ENCODE measurements at places on chromosomes 1 and 21.

DNA sequence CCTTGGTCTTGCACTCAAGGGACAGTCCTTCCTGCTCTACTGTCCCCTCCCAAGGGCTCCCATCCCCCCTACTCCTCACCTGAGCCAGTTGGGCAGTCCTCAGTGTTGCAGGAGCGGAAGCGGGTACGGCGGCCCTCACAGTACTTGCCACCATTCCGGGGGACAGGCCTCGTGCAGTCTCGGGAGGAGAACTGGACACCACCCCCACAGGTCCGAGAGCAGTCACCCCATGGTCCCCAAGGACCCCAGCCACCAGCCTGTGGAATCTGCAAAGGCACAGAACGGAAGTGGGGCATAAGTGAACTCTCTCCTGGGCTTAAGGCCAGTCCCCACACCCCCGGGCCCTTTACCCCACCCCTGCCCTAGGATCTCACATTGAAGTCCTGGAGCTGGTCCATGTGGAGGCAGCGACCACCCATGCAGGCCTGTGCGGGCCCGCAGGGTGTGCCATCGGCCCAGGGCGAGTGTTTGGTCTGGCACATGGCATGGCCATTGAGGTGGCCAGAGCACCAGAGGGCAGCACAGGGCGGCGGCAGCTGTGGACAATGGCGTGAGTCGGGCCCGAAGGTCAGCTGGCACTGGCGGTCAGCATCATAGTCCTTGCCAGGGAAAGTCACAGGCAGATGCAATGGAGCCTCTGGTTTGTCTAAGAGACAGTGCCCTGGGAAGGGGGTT is 5.2 kb downstream of the ADAMTS4 start:
- no peak for DNase-seq

DNA sequence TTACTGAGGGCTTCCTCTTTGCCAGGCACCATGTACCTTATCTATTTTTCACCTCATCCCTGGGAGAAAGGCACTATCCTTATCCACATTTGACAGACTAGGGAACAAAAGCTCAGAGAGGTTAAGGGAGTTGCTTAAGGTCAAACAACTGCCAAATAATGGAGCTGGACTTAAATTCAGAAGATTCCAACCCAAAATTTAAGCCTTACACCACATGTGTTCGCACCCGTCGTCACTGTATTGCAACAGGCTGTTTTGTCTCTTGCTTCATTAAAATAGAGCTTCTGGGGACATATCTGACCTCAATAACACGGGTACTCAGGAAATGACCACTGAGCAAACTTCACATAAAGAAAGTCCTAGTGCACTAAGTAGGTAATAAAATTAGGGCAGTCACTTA is 62.0 kb downstream of the TRABD2B start:
- DNase-seq: no peak

DNA sequence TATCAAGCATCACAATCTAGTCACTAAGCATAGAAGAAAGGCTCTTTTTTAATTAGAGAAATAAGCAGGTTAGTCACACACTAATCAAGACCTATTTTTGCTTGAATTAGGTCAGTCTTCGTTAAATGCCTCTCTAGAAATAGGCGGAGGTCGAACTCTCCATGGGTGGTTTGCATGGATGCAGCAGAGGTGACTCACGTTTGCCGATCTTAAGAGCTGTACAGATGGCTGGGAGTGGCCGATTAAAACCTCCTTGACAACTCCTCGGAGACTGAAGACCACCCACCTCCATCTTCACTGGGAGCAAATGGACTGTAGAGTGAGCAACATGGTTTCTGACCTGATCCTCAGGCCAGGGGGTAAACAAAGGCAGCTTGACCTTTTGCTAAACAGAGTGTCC is 249.3 kb downstream of the ZNF648 start:
- DNase-seq: no peak

DNA sequence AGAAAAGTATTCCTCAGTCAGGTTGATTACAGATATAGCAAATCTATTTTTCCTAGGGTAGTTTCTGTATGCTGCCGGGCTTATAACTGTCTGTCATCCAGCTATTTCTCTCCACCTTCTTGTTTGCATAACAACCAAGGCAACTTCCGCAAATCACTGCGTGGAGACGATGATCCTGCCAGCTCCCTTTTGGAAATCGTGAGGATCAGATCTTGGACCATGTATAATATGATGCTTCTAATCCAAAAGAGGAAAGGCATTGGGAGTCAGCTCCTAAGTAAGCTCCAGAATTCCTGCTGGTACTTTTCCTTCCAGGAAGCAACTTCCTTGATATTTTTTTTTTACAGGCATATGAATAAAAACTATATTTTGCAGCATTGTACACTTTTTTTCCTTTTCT is 445 bp upstream of the RGS4 start:
- no peak for DNase-seq

GRCh38 chr1:87794788-87795614 is 466.3 kb downstream of the LMO4 start:
- DNase-seq: no peak

GRCh38 chr1:244080343-244080929 is 29.4 kb downstream of the ZBTB18 start:
- DNase-seq: no peak

- no peak for DNase-seq
Measured at GRCh38 chr1:112906150-112906698, 49.8 kb downstream of the SLC16A1 start.

- DNase-seq: no peak
Measured at GRCh38 chr1:19360016-19360415, 47.9 kb downstream of the SLC66A1 start.

DNA sequence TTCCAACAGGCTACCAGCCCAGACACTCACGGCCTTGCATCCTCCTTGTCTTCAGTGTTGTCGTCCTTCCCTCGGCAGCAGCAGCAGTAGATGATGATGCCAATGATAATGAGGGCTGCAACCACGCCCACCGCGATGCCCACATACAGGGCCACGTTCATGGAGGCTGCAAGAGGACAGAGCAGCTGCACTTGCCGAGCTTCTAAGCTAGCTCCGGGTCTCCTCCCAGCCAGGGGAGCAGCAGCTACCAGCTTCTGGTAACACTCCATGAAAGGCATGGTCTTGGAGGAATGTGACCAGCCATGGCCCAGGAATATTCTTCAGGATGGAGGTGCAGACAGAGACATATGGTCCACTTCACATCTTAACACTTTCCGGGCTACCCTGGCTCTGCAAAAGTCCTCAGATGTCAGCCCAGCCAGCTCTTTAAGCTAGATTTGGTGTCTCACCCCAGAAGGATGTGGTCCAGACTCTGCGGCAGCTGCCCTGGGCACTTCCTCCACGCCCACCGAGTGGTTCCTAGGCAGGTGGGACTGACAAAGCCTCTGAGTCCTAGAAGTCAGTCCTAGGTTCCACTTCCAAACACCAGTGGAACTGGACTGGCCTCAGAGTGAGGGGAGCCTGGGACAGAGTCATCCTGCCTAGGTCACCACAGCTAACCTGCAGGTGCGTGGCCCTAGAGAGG is 35.1 kb downstream of the GPA33 start:
- DNase-seq: no peak

DNA sequence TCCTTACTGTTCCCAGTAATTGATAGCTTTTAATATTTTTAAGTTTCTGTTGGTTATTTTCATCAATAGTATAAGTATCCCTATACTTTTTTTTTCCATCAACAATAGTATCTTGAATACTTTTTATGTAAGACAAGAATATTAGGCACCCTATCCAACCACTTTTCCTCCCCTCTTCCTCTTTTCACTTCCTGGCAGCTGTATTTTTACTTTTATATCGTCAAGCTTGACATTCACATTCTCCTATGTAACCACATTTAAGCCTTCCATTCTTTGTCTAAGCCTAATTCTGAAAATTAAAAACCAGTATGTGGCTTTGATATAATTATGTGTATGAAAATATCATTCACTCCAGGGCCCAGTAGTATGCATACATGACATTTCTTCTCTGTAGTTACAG is 9.3 kb downstream of the TMEM39B start:
- DNase-seq: no peak

GRCh38 chr1:228219962-228220780 is 12.3 kb downstream of the OBSCN start:
- no peak for DNase-seq

- no peak for DNase-seq
Measured at GRCh38 chr1:173224949-173225348, 17.8 kb upstream of the TNFSF4 start.

DNA sequence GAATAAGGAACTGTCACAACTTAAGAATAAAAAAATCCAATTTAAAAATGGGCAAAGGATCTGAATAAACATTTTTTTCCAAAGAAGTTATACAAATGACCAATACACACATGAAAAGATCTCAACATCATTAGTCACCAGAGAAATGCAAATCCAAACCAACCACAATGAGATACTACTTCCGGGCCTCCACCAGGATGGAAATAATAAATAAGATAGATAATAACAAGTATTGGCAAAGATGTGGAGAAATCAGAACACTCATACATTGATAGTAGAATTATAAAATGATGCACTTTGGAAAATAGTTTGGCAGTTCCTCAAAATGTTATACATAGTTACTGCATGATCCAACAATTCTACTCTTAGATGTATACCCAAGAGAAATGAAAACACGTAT is 18.7 kb downstream of the ZSWIM5 start:
- DNase-seq: no peak

DNA sequence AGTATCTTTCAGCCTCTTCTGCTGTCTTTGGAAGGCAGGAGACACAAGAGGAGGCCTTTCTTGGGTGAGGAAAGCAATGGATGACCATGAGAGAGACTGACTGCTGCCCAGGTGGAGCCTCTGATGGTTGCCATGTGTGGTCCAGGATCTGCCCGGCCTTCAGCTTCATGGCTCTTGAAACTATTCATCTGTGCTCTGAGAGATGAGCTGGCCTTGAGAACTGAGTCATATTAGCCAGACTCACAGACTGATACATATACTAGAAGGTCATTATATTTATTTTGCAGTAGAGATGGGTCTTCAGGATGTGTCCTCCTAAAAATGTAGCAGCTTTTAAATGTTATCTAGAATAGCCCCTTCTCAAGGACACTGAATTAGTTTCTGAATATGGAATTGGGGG is 33.7 kb downstream of the PTGFRN start:
- DNase-seq: no peak

- no peak for DNase-seq
Measured at GRCh38 chr1:246513619-246514343, 6.7 kb upstream of the SMYD3 start.

All from T-helper 1 cell (primary cell).